ENCODE measurements at places on chromosomes 6 and 20.

GRCh38 chr20:36851490-36851889, 24.4 kb upstream of the TLDC2 start:
- no peak for DNase-seq

DNA sequence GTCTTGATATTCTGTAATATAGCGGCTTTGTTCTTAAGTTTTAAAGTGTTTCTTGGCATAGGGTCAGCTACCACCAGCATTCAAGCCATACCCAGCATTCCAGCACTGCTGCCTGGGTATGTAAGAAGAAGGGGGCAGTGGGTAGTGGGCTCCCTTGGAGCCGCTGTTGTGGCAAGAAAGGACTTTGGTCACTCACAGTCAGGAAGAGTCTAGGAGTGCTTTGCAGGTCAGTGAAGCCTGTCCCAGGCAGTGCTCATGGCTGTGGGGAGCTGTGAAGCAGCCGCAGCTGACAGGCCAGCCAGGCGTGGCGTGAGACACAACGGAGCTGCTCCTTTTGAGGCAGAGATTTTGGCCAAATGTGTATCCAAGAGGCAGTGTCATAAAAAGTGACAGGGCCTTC, 512.0 kb downstream of the CDKAL1 start:
- DNase-seq: no peak

DNA sequence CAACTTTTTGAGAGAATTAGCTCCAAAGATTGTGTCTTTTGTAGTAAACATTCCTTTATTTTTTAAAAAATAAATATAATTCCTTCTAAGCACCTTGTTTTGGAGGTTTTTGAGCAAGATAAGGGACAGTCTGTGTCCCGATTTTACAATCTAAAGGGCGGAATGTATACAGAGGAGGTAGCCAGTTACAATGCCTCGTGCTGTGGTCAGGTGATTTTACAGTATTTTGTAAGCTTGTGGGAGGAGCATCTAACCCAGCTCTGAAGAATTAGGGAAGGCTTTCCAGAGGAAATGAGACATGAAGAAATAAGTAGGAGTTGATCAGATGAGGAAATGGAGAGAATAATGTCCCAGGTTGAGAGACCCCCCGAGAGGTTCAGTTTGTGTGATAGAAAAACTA, 1.3 kb downstream of the HINT3 start:
- DNase-seq: no peak

GRCh38 chr6:4930025-4930691, 73.7 kb downstream of the RPP40 start:
- DNase-seq: no peak

GRCh38 chr6:706146-706545, 13.2 kb upstream of the EXOC2 start:
- no peak for DNase-seq

- no peak for DNase-seq
Measured at GRCh38 chr20:13139459-13140150, 81.5 kb upstream of the ISM1 start.

DNA sequence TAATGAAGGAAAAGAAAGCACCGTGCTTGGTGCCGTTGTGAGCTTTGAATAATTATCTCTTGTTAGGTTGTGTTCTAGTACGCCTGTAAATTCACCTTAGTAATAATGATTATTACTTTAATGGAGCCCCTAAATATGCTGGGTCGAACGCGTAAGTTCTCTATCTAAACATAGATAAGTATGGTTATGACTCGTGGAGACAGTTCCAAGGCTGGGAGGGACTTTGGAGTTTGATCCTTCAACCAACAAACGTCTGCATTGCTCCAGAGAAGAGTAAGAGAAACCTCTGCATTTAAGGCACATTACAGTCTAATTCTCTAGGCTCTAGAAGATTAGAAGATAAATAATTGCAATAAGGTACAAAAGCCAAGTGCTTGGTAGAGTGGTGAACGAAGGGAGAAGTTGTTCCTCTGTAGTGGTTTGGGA, 514 bp downstream of the ACOT13 start:
- DNase-seq: no peak

- no peak for DNase-seq
Measured at GRCh38 chr6:91420243-91420642, 833.4 kb upstream of the MAP3K7 start.

- no peak for DNase-seq
Measured at GRCh38 chr6:25717866-25718740, 36.4 kb upstream of the SLC17A4 start.

- DNase-seq: no peak
Measured at GRCh38 chr6:12419631-12420272, 129.6 kb downstream of the EDN1 start.

- no peak for DNase-seq
Measured at GRCh38 chr6:70666706-70667105, 977 bp upstream of the SMAP1 start.

DNA sequence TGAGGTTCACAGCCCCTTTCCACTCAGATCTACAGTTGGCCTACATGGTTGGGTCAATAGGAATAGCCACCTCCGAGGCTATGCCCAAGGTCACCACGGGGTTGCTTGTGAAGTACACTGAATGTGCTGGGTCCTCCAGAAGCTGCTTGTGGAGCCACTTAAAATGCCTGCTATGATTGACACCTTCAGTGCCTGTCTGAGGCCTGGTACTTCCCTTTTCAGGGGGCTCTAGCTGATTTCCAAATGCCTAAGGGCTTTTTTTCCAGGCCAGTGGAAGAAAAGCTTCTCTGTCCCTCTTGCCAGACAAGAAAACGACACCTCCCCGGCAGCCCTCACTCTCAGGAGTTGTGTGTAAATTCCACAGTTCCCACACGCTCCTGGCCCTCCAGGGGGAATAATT, 6.3 kb upstream of the NXT1 start:
- no peak for DNase-seq

All from aorta (tissue), 5 donors.